ENCODE measurements at places on chromosomes 12 and 14.
A peak's percentile ranks its signal among the peaks of the same experiment; 100 is the strongest.

DNA sequence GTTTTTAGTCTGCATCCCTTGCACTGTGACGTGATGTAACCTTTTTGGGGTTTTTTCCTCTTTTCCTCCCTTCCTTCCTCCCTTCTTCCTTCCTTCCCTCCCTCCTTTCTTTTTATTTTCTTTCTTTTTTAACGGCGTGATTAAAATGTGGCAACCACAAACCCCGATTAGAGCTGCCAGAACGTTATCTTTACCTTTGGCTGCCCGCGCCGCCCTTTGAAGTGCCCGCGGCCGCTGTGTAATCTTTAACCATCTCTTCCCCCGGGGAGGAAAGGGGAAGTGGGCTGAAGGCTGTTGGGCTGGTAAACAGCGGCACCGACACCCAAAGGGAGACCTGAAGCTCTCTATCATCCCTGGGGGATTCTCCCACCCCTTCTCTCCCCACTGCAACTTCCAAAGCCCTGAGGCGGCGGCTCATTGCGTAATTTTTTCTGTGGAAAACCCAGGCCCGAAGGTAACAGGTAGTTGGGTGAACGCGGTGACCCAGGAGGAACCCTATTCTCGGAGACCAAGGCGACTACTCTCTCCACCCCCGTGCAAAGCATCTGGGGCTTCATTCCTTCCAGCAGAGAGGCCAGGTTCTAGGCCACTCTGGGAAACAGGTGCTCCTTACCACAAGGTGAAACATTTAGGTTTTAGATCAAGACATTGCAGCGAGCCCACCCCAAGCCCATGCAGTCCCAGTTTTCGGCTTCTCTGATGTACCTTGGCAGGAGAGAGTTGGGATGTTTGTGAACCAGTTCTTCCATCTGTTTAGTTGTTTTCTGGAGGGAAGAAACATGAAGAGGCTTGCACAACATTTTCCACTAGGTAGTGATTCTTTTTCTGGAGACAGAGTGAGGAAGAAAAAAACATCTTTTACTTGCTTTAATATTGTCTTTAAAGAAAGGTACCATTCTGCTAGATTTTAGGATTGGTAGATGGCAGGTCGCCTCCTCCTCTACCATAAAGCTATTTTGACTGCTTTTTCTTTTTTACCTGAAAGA, 1.5 kb downstream of the LGR5 start:
- DNase-seq, result no peak

DNA sequence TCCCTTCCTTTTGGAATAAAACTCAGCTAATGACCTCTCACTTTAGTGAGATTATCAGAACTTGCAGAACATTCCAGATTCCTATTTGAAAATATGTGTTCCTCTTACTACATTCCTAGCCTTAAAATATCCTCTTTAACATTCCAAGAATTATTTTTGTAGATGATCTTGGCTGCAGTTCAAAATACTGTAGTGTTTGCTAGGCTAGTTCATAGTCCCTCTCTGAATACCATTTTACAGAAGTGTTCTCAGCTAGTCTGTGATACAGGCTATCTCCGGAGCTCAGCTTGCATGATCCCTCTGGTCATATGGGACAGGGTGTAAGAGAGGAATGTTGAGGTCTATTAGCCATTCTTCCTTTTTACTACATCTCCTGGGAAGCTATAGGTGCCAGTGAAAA, 17.6 kb upstream of the GPR33 start:
- DNase-seq, result no peak

GRCh38 chr14:105944632-105945610, 418.5 kb downstream of the TMEM121 start:
- DNase-seq, result peak; percentile 73

DNA sequence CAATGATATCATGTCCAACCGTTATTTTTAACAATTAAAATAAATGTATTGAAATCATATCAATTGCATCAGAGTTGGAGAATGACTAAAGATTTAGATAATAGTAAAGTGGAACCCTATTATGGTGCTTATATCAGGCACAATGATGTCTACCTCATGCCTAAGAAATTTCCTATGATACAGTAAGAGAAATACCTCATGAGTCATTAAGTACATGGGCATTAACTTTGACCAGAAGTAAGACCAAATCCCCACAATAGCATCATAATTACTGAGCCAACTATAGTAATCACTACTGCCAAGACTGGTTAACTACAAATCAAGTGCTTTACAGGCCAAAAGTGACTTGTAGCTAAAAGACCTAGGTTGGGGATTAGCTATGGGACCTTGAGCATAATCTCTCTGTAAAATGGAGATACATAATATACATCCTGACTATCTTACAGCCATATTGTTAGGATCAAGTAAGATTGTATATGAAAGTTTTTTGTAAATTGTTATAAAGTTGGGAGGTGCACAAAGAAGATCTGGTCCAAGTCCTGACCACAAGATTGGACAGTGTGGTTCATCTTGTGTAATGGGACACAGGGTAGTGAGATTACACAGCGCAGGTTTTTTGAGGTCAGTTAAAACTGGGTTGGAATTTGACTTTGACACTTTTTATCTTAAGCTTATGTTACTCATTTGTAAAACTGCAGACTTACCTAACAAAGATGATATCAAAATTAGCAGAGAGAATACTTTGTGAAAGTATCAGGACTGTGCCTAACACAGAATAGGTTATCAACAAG, 60.5 kb downstream of the ERGIC2 start:
- DNase-seq, result no peak

DNA sequence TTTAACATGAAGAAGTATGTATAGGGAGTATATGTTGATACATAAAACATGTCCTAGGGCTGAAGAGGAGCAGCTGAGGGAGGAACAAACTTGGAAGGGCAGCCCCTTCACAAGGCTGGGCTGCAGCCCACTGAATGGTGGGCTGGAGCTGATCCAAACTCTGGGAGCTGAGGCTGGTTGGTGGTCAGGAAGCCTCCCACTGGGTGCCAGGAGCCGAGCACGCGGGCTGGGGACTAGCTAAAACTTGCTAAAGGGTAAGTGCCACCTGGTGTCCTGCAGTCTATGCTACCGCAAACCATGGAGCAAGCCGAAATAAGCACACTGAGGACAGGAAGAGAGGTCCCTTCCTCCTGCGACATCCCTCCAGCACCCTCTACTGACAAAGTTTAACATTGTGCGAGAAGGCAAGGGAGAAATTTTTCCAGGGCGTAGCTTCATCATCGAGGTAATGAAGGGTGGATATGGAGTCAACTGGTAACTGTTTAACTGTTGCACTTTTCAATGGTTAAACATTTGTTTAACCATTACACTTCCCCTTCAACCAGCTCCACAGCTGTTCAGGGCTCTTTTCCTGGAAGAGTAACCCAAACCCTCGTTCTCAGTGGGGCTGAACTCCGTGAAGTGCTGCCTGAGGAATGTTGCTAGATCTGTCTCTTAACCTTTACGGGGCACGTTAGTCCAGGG, 42.2 kb downstream of the EGLN3 start:
- DNase-seq, result no peak

DNA sequence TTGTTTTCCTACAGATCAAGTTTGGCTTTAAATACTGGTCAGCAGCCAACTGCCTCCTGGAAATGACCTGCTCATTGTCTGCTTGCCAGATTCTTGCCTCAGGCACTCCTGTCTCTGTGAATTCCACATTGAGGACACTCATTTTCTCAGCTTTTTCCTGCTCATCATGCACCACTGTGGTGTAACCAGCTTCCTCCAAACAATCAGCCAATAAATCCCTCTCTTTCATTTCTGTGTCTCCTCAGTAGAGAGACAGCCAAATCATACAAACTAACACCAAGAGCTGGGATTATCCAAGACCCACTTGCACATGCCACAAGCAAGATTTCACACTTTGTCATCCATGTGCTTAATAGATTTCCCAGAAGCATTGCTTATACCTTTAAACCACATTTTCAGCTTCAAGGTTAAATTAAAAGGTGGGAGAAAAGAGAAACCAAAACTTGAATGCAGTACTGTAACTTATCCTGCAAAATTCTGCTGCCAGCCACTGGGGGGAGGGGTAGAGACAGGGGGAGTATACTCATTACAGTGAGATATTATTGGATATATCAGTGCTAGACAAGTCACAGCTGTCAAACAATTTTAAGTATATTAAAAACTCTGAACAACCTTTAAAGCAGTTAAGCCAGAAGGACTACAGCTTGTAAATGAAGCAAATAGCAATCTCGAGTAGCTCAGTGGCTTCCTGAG, 105.0 kb downstream of the PPP2R5E start:
- no peak for DNase-seq

DNA sequence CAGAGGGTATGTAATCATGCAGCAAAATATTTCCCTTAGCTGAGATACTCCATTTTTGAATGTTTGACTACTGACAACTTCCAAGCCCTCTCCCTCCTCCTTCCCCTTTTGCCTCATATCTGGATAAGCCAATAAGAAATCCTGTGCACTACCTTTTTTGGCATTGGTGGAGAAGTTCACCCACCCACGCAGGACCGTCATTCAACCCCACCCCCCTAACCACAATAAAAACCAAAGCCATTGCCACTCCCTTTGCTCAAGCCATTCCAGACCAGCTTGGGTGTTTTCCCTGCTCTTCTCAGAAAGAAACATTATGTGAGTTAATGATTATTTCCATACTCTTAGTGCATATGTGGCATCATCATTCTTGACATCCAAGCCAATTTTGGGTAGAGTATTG, 176.7 kb downstream of the PTPN11 start:
- no peak for DNase-seq

DNA sequence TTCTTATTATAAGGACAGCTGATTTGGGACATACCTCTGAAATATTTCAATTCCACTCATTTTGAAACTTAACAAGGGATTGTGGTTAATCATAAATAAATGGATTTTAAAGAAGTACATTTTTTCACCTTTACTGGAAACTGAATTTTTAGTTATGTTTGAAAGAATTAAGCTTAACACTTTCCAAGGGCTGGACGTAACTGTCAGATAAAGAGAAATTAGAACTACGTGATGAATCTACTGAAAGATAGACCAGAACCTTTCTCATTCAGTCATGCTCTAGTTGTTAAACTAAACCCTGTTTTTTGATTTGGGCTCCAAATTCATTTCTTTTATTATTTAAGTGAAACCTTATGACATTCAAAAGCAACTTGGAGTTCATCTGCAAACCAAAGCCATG, 1892.1 kb upstream of the SEL1L start:
- no peak for DNase-seq

DNA sequence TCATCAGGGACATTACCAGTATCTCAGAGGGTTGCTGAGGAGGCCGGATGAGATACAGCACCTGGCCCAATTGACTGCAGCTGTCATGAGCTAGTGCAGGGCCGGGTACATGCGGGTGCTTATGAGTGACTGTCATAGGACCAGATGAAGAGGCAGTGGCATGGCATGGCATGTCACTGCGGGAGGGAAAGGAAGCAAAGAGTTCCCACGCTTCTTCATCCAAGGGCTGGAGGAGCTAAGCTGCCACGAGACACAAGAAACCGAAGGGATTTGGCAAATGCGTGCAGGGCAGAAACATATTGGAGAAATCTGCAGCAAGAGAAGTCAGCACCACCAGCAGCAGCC, 10.7 kb upstream of the GPX2 start:
- no peak for DNase-seq

- no peak for DNase-seq
Measured at GRCh38 chr12:92255741-92256140, 110.1 kb upstream of the BTG1 start.

DNA sequence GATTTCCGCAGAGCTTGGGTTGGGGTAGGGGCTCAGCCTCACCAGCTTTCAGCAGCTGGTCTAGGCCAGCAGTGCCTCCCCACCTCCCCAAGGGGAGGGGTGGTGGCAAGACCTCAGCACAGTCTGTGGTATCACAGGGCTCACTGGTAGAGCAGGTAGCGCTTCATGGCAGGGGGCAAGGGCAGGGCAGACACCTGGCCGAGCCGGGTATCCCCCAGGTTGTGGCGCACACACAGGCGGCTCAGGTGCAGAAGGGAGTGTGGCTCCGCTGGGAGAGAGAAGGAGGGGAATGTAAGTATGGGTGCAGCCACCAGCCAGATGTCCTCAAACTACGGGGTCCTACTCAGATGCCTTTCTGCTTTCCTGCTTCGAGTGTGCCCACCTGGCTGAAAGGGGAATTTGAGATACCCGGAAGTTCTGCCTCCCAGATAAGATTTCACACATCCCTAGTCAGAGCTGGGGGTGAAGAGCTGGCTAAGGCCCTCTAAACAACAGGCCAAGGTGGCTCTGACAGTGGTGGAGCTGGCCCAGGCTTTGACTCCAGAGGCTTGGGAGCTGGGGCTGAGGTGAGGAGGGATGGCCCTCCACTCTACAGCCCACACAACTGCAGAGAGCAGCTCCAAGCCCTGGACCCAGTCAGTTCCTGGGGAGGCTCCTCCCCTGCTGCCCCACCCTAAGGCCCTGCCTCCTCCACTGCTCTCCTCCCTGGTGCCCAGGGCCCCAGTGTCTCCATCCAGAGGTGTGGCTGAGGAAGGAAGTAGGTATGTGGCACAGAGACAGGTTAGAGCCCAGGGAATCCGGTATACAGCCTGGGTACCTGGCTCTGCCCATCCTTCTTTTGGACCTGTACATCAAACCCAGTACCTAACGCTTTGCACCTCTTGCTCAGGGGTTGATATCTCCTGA, 1.8 kb downstream of the SPSB2 start:
- DNase-seq, result no peak

DNA sequence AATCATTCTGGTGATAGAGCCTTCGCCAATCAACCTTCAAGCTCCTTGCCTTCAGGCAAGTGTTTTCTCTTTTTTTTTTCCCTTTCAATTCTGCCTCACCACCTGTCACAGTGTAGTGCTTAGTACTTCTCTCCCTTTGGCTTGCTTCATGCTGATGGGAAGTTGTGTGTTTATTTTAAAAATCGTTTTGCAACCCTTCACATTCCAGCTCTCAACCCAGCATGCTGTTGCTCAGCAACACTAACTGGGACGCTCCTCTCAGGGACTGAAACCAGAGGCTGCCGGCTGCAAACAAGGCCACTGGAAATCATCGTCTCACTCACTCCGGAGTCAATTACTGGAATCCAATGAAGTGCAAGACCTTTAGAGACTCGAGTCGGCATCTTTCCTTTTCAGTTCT, 342.7 kb downstream of the PRKD1 start:
- DNase-seq, result peak; percentile 13

- no peak for DNase-seq
Measured at GRCh38 chr14:32009221-32009975, 67.7 kb upstream of the ARHGAP5 start.

- no peak for DNase-seq
Measured at GRCh38 chr12:21580748-21581516, 23.7 kb downstream of the GYS2 start.

GRCh38 chr12:10753059-10753458, 29.9 kb upstream of the YBX3 start:
- no peak for DNase-seq

GRCh38 chr14:99286761-99287160, 14.8 kb upstream of the BCL11B start:
- no peak for DNase-seq

GRCh38 chr14:35416108-35416750, 11.7 kb upstream of the NFKBIA start:
- no peak for DNase-seq

- DNase-seq, result no peak
Measured at GRCh38 chr12:14710632-14711320, 14.4 kb upstream of the GUCY2C start.

DNA sequence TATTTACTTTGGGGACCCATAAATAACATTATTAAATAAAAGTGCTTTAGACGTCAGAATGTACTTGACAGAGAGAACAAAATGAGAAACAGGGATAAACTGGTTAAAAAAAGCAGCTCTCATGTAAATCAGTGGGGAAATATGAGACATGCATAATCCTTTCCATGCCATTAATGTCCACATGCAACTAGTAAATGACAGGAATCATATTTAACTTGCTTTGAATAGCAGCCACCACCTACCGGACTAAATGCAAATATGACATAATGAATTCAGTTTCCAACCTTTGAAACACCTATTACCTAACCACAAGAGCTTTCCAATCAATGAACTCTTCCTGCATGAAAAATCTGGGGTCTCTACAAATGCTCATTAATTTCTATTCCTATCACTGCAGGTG, 19.6 kb downstream of the FGD6 start:
- no peak for DNase-seq
